CD4-positive, alpha-beta T cell treated with Interleukin-17A for 4 hours (primary cell): ENCODE measurements at places on chromosomes 2 and 18.

GRCh38 chr2:36587556-36587955, 10.4 kb downstream of the FEZ2 start:
- DNase-seq: no peak

DNA sequence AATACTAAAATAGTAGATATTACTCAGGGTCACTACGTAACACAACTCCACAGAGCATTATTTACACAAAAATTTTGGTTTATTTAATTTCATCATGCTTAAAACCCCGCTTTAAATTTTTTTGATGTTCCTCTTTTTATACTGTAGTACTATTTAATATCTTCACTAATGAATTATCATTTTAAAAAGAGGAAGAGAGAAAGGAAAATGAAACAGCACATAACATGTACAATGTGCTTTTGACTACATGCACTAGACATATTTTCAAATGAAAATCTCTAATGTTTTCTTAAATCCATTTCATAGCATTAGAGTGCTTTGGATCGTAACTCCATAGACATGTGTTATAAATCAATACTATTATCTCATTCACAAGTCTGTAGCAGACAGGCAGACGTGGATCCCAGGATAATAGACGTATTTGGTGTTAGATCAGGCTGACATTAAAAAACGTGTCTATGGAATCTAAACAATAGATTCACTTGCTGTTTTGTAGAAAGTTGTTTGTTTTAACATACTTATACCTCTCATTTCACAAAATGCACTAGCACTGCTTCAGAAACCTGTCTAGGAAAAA, 897.0 kb downstream of the CPS1 start:
- DNase-seq: no peak

GRCh38 chr2:85548608-85548900, 9.6 kb downstream of the MAT2A start:
- no peak for DNase-seq

GRCh38 chr18:48767090-48767690, 183.6 kb downstream of the SMAD7 start:
- DNase-seq: no peak

- DNase-seq: no peak
These were observed 593.1 kb downstream of the TMX3 start for GRCh38 chr18:68121826-68122225.

DNA sequence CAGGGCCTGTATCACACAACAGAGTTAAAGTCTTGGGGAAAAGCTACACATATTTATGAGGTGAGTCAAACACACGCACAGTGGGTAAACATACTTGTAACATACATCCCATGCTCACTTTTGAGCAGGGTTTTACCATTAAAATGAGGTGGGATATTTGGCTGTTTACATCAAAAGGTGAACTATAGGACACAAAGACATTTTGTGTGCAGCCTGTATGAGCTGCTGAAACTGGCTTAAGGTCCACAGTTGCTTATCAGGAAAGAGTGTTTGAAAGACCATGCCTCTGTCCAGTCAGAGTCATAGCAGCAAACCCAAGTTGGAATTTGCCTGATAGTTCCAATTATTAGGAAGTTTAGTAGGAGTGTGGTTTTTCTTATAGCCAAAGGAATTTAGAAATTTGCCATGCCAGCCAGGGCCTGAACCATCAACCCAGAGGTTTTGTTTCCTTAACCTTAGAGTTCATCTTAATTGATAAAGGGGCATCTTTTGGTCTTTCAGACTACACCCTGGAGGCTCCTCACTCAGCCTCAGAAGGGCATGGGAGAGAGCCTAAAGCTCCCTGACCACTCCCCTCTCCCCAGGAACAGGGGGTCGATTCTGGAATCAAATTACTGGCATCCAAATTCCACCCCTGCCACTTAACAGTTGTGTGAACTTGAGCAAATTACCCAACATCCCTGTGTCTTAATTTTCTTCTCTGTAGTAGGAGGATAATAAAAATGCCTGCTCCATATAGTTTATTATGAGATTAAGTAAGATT, 29.9 kb upstream of the L3MBTL4 start:
- no peak for DNase-seq

- no peak for DNase-seq
These were observed 33.8 kb upstream of the TMEM247 start for GRCh38 chr2:46445556-46445955.
